Left colon (tissue), 2 donors: ENCODE measurements at places on chromosomes 3 and 15.
A peak's percentile ranks its signal among the peaks of the same experiment; 100 is the strongest.

DNA sequence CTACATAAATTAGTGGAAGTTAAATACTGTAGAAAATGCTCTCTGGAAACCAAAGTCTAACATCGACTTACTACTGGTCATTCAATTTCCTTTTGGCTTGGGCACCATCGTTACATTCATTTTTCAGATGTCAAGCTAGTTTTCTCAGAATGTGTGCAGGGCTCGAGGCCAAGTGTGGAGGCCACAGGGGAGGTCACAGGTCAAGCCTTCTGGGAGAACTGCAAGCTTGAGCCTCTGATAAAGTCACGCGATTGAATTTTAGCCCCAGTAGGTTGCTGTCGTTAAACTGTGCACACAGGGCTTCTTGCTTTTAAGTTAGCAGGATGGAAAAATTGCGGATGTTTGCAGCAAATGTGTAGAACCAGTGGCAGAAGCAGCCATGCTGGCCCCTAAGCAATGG, 182.2 kb downstream of the APBA2 start:
- no peak for DNase-seq

GRCh38 chr3:115670911-115671310, 47.6 kb downstream of the GAP43 start:
- no peak for DNase-seq

- no peak for DNase-seq
These were observed 229.6 kb downstream of the OPA1 start for GRCh38 chr3:193822492-193823212.

DNA sequence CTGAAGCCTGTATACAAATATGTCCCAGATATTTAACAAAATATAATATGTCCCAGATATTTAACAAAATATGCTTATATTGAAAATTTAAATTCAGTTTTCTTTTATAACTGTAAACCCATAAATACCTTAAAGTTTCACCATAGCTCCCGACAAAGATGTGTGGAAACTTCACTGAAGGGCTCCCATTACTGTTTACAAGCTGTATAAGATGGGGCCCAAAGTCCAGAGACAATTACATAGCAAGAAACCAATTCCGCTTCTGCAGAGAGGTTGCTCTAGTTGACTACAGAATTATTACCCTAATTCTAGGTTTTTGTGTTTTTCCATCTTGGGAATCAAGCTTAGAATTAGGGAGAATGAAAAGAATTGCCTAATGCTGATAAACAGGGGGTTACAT, 102.6 kb upstream of the EPHA6 start:
- DNase-seq = no peak

DNA sequence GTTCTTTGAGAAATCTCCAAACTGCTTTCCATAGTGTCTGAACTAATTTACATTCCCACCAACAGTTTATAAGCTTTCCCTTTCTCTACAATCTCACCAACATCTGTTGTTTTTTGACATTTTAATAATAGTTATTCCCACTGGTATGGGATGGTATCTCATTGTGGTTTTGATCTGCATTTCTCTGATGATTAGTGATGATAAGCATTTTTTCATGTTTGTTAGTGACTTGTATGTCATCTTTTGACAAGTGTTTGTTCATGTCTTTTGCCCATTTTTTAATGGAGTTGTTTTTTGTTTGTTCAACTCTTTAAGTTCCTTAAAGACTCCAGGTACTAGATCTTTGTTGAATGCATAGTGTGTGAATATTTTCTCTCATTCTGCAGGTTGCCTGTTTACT, 116.6 kb upstream of the TSC22D2 start:
- DNase-seq = no peak

- peak; percentile 66 for DNase-seq
These were observed 5.3 kb upstream of the BCL6 start for GRCh38 chr3:187750513-187751123.

GRCh38 chr15:100284701-100285100, 57.1 kb downstream of the ADAMTS17 start:
- peak; percentile 45 for DNase-seq

DNA sequence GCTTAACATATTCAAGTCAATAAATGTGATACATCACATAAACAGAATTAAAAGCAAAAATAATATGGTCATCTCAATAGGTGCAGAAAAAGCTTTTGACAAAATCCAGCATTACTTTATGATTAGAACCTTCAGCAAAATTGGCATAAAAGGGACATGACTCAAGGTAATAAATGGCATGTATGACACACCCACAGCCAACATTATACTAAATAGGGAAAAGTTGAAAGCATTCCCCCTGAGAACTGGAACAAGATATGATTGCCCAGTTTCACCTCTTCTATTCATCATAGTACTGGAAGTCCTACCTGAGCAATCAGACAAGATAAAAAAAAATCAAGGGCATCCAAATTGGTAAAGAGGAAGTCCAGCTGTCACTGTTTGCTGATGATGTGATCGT, 594.7 kb downstream of the DIPK2A start:
- DNase-seq = no peak

GRCh38 chr3:101850246-101851051, 1.1 kb downstream of the NFKBIZ start:
- no peak for DNase-seq

DNA sequence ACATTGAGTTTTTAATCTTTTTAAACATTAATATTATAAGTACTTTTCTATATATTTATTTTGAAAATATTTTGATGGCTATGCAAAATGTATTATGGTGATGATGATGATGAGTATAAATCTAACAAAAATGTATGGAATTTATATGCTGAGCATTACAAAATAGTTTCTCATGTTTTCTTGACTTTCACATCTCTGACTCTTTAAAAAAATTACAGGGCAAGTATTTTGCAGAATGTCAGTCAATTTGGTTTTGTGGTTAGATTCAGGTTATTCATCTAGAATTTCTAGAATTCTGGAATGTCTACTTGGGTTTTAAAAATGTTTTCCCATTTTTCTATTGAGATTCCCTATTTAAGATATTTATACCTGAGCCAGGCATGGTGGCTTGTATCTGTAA, 41.7 kb upstream of the ANP32A start:
- DNase-seq = no peak

DNA sequence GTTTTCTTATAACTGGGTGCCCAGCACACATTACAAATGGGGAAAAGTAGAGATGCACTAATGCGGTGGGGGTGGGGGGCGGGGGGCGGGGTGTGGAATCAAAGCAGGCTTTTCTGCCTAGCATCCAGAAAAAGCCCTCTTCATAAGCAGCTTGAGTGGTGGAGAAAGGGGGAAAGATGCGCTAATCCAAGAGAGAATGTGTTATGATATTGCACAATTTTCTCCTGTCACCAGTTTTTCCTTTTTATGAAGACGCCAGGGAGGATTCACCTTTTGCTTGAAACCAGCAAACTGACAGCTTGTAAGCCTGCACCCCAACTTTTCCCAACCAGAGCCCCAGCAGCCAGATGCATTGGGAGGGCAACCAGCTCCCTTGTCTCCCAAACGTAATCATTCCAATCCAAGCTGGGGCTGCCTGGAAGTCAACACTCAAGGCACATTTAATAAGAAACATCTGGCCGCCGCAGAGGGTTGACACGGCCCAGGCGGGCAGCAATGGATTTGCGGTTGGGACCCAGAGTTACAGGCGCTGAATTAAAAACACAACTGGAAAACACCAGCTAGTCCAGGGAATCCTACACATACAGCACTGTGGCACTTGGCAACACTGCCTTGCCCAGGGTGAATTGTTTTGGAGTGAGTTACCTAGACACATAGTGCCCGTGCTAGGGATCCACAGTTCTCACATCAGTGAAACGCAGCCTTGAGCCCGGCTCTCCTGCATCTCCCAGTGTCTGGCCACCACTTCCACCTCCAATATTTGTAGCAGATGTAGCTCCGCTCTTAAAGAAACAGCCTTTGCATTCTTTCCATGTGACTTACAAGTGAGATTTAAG, 218.5 kb upstream of the PRICKLE2 start:
- no peak for DNase-seq

DNA sequence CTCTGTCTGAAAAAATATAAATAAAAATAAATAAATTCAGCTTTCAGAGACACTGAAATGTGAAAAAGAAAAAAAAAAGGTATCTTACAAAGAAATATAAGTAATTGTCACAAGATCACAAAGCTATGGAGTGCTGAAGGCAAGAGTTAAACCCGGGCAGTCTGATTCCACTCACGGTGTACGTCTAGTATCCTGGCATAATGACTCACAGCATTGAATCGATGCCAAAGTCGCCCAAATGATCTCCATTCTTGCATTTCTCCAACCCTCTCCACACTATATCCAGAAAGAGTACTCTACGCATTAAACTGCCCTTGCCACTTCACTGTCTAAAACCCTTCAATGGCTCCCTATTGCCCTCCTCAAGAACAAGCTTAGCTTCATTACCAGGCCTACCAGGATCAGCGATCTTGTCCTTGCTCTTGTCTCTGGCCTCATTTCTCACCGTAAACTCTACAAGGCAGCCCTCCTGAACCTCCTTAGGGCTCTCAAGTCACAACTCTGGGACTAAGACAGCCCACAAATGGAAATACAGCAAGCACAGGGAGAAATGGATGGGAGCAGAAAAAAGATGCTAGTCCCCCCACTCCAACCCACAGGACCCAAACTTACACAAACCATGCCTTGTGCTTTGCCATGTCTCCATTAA, 7.7 kb downstream of the SUCLG2 start:
- no peak for DNase-seq

DNA sequence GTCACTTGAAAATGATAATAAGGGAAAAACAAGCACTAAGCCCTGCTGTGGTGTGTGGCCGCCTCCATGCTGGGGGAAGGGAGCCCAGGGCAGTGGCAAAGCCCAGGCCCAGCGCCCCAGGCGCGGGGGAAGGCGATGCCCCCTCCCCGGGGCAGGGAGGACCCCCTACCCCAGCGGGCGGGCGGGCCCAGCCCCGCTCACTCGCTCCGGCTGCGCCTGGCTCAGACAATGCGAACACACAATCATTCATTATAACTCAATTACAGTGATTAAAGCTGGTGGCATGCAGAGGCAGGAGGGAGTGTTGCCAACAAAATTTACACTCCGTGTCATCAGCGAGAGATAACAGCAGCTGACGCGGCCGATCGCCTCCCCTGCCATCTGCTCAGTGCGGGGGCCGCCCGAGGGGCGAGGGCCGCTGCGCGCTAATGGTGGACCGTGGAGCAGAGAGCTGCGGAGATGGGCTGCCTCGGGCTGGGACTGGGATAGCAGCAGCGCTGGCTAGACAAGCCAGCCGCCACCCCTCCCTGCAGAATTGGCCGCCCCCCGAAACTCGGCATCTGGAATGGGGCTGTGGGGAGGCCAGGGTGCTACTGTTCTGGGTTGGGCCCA, 64.1 kb downstream of the TLE3 start:
- no peak for DNase-seq

- DNase-seq = no peak
These were observed 79.8 kb downstream of the NECTIN3 start for GRCh38 chr3:111151438-111151837.

- no peak for DNase-seq
These were observed 74.2 kb upstream of the GCNT3 start for GRCh38 chr15:59537403-59537802.

DNA sequence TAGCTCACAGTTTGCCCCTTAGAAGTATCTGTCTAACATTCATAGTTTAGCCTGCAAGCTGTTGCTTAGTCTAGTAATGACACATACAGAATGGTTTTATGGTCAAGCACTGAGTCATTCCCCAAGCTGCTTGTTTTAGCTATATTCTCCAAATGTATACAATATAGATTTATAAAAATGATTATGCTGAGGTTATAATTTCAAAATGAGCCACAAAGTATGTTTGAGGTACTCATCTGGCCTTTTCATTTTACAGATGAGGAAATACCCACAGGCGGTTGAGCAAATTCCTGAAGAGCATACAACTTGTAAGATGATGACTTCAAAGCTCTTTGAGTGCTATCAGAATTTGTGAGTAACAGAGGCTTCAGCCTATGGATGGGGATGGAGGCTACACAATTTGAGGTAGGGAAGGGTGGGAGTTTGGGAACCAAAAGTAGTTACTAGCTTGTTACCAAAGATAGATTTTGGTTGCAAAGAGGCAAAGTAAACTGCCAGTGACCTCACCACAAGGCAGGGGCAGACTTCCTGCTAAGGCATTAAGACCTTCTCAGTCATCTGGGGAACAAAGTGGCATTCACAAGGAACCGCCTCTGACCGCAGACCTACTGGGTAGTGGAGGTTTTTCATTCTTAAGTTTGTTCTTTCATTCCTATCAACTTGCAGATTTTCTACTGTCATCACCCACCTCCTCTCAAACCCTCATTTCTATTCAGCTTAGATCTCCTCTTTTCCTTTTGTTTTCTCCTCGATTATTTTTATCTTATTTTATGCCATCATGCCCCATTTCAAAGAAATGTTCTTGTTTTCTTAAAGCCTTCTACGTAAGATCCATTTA, 257.2 kb upstream of the NECTIN3 start:
- DNase-seq = no peak

- no peak for DNase-seq
These were observed 113.7 kb upstream of the SMAD3 start for GRCh38 chr15:66951531-66952320.

- DNase-seq = no peak
These were observed 1260.4 kb downstream of the ROBO1 start for GRCh38 chr3:78507196-78507984.

DNA sequence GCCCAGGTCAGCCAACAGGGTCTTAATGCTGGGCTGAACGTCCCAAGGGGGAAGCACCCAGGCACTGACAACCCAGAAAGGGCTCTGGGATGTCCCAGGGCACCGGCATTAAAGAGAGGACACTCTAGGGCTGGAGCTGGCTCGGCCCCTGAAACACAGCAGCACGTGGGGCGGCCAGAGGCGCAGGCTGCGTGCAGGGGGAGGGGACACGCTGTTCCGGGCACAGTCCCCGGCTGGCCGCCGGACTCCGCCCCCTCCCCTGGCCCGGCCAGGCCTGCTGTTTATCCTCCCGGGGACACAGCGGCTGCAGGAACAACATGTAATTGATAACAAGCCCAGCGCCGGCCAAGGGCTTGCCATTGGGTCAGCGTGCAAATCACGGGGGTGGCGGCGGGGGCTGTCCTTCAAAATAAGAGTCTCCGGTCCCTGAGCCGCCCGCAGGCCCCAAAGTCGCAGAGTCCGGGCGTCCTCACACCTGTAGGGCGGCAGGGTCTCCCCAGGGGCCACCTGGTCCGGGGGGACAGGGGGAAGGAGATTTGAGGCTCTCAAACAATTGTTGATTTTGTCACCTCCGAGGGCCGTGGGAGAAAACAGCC, 1.3 kb downstream of the KLF15 start:
- DNase-seq = peak; percentile 77

DNA sequence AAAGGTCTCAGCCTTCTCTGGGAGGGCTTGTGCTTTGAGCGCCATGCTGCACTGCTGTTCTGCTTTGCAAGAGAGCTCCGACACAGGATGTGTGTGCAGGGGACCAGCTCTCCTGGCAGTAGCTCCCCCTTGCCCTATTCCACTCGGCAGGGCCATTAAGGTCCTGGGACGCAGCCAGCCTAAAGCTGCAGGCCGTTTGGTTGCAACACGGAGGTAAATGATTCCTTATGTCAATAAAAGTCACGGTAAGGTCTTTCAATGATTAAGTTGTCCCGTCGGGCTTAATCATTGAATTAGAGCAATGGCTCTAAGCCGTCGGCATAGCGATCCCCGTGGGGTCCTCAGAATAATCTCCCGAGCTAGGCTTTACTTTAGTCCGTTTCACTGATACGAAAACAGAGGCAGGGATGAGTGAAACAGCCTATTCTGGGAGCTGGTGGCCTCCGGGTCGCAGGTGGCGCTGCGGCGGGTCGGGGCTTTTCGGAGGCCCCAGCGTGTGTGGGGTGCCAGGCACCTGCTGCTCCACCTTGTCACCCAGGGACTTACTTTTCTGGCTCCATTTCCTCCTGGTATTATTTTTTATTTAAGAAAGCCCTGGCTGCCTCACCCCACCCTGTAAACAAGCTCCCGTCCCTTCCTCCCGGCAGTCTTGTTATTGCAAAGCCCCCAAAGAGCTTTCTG, 525.2 kb downstream of the OCA2 start:
- no peak for DNase-seq

- DNase-seq = no peak
These were observed 130.0 kb downstream of the FRMD4B start for GRCh38 chr3:69255928-69256327.
